ENCODE measurements at places on chromosomes 3 and 15.

DNA sequence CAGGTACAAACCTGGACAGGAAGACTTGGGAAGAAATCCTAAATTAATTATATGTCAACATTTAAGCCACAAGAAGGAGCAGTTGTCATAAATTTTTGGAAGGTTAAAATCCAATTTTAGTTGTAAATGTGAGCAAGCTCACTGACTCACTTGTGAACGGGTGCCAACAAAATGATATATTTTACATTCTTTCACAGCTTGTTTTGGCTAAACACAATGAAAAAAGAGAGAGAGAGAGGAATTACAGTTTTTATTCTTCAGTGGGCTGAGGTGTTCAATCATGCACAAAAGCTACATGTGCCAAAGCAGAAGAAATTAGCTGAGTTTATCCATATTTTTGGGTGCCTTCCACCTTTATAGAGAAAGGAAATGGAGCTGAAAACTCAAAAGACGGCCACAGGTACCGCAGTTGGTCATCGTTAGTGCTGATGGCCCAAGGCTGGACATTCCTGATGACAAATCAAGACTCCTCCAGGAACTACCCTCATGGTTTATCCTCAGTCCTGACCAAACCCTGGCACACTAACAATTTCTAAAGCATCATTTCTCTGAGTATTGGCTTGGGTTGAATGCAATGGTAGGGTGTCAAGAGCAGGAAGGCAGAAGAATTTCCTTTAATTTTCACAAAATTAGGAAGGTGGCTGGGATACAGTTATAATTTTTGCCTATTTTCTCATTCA is 37.6 kb upstream of the WNT5A start:
- no peak for DNase-seq

GRCh38 chr3:114114719-114115118 is 58.2 kb downstream of the QTRT2 start:
- DNase-seq = no peak

GRCh38 chr15:72783004-72783639 is 436 bp downstream of the ADPGK start:
- DNase-seq = peak; percentile 95

GRCh38 chr3:147620906-147621305 is 211.7 kb downstream of the ZIC1 start:
- no peak for DNase-seq

- no peak for DNase-seq
Measured at GRCh38 chr3:126446791-126447190, 28.9 kb downstream of the ZXDC start.
